Stimulated activated CD8-positive, alpha-beta memory T cell treated with anti-CD3 and anti-CD28 coated beads, Interleukin-15, amount 100 ng/mL, for 4 hours (primary cell): ENCODE measurements at places on chromosomes 11 and 22.

- DNase-seq, result no peak
Observed at GRCh38 chr11:77401486-77402217, 72.2 kb downstream of the PAK1 start.

DNA sequence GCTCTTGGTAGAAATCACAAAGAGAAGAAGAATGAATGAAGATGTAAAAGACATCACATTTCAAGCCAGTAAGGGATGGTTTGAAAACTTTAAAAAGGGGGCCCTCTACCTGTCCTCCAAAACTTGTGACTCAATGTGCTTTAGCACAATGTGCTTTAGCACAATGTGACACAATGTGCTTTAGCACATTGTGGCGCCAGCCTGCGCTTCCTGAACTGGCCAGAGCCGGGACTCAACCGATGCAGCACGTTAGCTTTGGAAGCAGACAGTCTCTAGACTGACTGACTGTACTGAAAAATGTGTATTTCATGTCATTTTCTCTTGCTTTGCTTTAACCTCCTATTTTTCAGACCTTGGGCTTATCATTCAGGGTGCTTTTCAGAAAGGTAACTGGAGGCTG is 63.5 kb downstream of the FAM83F start:
- DNase-seq, result no peak

- no peak for DNase-seq
Observed at GRCh38 chr22:49515475-49515874, 312.2 kb downstream of the BRD1 start.

- DNase-seq, result no peak
Observed at GRCh38 chr11:66651016-66651415, 12.5 kb downstream of the RBM4 start.

DNA sequence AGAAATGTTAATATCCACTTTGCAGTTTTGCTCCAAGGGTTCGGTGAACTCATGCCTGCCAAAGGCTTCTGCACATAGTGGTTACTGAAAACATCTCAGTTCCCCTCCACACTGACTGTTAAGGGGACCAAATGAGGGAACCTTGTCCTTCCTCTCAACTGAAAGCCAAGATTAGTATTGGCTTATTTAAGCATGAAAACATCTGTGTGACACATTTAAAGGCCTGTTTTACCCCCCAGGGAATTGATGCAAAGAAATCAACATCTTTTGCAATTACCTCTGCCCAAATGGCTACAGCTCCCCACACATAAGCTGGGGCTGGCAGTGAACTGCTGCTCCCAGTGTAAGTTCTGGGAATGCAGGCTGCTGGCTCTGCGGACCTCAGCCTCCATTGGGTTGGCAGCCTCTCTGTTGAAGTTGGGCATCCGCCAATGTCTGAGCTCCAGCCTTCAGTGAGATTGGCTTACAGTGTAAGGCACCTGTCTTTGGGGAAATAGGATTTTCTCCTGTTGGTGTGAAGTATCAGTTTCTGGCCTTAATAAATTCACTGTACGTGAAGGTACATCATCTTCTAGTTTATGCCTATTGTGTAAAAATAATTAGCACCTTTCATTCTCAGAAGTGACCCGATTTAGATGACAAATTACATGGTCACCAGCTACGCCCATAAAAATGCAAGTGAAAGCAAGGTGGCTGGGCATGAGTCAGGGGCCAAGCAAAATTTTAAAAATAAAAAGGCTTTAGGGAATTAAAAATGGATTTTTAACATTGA is 213.4 kb upstream of the SYN3 start:
- no peak for DNase-seq

GRCh38 chr11:44957776-44958564 is 7.3 kb upstream of the TP53I11 start:
- no peak for DNase-seq

- no peak for DNase-seq
Observed at GRCh38 chr22:27677905-27678458, 123.6 kb downstream of the MN1 start.

- no peak for DNase-seq
Observed at GRCh38 chr11:121426476-121427399, 25.4 kb upstream of the SORL1 start.

DNA sequence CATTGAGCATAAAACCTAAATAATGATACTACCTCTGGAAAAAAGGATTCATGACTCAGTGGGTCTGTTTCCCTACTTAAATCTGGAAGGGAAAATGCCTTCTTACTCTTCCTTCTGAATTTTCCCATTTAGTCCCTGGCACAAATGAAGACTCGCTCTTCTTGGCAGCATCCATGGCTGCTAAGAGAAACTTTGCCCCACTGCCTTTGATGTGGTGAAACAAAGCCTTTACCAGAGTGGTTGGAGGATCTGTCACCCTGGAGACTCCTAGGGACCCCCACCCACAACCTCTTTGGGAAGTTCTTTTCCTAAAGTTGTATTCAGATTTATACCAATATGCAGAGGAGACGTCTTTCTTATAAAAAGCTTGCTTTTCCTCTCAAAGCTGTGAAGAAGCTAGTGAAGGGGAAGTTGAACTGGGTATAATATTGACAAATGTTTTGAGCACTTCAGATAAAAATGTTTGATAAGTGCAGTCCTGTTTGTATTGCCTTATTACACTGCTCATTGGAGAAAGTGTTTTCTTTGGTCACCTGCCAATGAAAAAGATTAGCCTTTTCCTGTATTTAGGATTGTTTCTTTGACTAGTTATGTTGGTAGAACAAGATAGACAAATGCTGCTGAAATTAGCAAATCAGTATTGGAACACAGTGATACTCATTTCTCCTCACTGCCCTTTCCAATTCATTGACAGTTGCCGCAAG is 77.3 kb downstream of the ARFGAP2 start:
- DNase-seq, result no peak

GRCh38 chr11:33234397-33235190 is 22.6 kb upstream of the HIPK3 start:
- no peak for DNase-seq

DNA sequence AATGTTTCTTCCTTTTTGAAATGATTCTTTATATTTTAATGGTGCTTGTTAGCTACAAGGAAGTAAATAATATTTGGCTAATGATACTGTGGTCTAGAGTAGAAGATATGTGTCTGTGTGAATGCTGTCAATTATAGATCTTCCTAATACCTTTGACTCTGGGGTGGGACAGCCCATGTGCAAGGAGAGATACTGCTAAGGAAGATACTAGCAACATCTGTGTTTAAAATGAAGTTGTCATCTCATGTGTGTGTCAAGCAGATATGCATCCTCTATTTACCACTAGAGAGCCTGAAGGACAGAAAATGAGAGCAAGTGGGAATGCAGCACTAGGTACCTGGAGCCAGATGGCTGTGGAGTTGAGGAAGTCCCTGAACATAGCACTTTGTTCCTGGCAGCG is 34.1 kb downstream of the PPME1 start:
- DNase-seq, result no peak

DNA sequence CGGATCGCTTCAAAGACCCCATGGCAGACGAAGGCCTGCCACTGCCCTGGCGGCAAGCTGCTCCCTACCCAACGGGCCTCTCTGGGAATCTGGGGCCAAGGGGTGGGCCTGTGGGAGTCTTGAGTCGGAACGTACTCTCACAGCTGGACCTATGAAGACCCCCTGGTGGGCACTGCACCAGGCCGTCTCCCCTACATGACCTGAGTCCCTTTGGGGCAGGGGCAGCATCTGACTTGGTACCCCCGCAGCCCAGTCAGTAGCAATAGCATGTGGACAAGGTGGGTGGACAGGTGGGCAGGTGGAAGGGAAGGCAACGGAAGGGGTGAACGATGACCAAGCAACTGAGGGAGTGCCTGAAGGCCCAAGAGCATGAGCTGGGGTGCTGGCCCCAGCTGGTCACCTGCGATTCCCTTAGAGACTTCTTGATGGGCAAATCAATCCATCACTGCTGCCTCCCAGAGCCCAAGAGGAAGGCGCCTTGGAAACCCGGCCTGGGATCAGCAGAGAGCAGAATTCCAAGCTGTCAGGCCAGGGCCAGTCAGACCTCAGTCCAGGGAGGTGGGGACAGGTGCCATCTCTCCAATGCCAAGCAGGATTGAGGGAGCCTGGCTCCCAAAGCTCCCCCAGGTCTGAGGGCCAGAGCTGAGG is 35.3 kb downstream of the ARAP1 start:
- DNase-seq, result no peak

- no peak for DNase-seq
Observed at GRCh38 chr11:64760759-64761420, 1.1 kb upstream of the PYGM start.

DNA sequence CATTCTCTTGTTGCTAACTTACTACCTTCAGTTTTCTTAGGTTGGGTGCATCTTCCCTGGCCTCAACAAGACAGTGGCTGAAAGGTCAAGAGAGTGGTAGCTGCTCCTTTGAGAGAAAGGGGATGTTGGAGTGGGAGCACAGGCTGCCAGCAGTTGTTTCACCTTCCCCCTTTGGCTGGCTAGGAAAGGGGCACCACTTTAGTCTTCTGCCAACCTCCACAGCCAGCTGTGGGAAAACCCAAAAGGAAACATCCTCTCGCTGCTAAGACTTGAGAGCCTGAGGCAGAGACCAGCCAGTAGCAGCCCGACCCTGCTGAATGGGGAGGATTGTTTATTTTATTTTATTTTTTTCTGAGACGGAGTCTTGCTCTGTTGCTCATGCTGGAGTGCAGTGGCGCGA is 34.4 kb downstream of the MARK2 start:
- DNase-seq, result no peak

DNA sequence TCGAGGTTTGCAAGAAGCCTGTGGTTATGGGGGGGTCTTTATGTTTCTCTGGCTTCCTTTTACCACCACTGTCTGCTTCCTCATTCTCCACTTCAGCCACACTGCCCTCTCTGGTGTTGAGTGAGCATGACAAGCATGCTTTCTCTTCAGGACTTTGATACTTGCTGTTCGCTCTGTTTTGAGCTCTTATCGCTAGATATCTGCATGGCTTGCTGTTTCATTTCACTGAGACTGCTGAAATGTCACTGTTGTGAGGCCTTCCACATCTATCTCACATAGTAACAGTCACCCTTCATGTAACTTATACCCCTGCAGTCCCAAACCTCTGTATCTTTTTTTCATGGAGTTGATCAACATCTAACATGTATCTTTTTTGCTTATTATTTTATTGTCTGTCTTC is 59.8 kb downstream of the TMEM135 start:
- peak; percentile 11 for DNase-seq

- DNase-seq, result no peak
Observed at GRCh38 chr11:23201936-23202522, 341.8 kb upstream of the CCDC179 start.

DNA sequence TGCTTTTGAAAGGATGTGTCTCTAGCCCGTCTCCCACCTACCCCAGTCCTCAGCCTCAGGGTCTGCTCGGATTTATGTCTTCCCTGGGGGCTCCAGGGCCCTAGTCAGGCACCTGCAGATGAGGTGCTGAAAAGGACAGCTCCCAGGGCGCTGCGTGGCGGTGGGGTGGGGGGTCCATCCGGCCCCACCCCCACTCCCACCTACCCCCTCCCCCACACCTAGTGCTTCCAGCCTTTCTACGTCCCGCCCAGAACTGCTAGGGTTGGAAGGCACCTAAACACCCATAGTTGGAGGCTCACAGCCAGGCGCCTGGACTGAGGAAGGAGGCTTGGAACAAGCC is 1.4 kb upstream of the ROBO3 start:
- no peak for DNase-seq

- DNase-seq, result no peak
Observed at GRCh38 chr11:10763766-10764165, 12.7 kb downstream of the CTR9 start.

GRCh38 chr11:96038046-96038445 is 114.1 kb upstream of the MTMR2 start:
- no peak for DNase-seq

DNA sequence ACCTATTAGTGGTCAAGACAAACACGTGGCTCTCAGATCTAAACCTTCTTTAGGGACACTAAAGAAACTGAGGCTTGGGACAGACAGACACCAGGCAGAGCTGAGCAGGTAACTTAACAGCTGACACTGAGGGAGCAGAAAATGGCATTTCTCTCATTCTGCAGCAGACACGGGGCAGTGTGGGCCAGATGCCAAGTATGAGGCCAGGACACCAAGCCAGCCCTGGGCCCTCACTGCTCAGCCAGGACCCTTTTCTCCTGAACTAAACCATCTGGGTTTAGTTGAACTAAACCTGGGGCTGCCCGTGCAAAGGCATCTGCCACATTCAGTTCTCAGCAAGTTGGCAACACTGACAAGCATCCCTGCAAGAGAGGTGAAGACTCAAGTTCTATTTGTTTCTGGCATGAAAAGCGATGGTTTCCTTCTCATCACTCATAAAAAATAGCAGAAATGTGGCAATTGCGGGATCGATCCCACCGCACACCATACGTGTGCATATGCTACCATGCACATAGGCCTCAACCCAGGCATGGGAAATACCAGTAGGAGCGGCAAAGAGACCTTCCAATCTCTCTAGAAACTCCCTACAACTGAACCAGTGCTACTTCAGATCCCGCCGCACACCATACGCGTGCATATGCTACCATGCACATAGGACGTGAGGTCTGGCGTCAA is 100.1 kb upstream of the BID start:
- no peak for DNase-seq
